Amniotic epithelial cell (primary cell): ENCODE measurements at places on chromosomes 1 and 21.

DNA sequence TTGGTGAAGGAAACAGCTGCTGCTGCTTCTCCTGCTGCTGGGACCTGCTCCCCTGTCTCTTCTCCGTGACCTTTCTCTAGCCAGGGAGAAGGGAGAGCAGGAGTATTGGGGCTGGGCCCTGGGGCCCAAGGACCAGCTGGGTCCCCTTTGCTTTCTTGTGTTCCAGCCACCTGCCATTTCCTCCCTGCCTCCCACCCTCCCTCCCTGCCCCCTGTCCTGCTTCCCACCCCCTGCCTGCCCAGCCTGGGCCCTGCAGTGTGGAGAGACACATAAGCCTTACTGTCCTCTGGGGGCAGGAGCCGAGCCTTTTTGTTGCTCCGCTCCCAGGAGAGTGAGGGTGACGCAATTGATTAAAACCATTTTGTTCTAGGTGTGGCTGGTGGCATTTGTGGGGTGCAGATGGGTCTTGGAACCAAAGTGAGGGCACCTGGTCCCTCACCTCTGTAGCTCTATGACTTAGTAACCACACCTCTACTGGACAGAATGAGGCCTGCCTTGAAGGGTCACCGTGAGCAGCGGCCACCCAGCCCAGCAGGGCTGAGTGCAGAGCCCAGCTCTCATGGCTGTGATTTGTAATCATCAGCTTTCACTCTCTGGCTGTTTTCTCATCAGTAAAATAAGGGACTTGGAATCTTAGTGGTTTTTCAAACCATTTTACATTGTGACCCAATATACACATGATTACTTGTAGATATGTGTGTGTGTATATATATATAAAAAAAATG, 13.9 kb upstream of the TMEM222 start:
- no peak for DNase-seq

GRCh38 chr1:119550381-119550780, 43.4 kb downstream of the HSD3B1 start:
- no peak for DNase-seq

- DNase-seq, result no peak
Observed at GRCh38 chr1:73637264-73637663, 560.7 kb downstream of the LRRIQ3 start.

DNA sequence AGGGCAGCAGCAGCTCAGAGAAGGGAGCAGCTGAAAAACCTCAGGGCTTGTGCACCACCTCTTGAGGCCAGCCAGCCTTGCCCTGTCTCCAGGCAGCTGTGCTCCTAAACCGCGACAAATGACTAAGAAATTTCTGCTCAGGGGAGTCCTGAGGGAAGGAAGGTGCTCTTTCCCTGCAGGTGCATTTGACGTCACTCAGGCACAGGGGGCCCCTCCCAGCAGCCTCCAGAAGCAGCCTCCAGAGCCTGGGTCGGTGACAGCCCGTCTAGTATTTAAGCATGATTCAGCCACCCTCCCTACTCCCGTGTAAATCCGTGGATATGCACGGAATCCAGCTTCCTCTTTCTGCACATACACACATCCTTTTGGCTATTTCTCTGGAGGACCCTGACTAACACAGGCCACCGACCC, 560.5 kb downstream of the KIF26B start:
- DNase-seq, result peak; percentile 42

GRCh38 chr21:29473808-29474207, 175.1 kb downstream of the BACH1 start:
- no peak for DNase-seq

DNA sequence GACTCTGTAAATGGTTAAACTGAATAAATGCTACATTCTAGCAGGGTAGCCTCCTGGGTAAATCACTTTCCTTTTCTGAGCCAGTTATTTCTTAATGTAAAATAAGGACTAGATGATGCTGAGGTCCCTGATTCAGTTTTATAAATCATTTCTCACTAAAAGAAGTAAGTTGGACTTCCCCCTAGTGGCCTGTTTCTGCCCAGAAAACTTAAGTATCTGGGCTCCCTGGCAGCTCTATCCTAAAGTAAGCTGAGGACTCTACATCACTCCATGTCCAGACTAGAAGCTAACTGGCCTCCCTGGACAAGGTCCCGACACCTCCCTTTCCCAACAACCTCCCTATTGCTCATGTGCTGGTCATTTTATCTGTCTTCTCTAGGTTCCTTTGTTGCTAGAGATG, 3.0 kb downstream of the GPN2 start:
- DNase-seq, result peak; percentile 54

DNA sequence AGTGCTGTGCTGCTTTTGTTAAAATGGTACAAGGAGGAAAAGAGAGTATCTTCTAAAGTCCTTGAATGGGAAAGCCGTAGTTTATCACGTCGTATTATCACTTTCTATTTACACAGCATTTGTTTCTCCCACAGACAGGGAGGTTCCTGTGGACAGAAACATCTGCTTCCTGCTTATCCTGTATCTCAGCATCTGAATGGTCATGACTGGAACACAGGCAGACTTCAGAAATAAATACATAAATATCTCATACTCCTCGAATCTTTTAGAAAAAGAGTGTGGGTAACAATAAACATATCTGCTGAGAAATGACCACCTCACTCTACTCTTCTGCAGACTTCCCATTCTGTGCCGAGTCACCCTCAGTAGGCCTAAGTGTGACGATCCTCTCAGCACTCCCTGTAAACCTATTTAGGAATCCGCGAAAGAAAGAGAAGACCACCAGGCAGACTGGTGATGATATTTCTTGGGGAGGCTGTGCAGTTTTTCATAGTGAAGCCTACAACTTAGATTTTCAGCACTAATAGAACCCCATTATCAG, 393.5 kb downstream of the SMYD3 start:
- peak; percentile 48 for DNase-seq

DNA sequence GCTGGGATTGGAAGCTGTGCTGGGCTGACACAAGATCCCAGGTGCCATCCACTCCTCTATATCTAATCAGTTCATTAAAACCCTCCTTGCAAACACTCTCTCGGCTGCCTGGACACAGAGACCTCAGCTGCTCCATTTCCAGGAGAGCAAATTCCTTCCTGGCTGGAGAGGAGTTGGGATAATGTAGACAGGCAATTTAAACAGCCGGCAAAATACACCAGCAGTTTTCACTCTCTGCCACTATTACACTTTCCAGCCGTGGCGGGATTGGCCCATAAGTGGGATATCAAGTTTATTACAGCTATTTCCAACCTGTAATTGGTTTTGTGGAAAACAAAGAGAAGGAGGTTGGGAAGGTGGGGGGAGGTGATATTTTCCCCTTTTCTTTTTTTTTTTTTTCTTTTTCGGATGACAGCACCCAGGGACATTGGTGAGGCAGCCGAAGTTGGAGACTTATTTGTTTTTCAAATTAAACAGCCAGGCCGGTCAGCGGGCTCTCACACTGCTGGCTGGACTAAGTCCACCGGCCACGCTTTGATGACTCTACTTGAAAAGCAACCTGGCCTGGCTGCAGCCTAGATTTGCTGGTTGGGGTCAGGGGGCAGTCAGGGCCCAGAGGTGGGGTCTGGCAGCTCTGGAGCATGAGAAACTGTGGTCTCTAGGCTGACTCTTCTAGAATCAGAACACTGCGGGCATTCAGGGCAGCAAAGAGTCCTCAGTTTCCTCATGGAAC, 177.4 kb downstream of the IGSF21 start:
- no peak for DNase-seq

- DNase-seq, result peak; percentile 13
Observed at GRCh38 chr1:16067127-16067768, 6.2 kb downstream of the FAM131C start.

DNA sequence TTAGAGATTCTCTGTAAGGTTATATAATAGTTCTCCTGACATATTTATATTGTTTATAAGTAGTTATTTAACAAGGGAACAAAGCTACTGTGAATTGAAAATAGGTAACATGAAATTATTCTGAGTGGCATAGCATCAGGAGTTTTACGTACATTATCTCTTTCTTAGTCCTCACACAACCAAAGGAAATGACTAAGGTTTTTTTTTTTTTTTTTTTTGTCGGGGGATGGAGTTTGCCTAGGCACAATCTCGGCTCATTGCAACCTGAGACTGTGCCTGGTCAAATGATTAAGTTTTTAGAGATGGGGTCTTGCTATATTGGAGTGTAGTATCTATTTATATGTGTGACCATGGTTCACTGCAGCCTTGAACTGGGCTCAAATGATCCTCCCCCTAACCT, 24.9 kb downstream of the TMED5 start:
- no peak for DNase-seq

GRCh38 chr1:35708441-35708921, 10.2 kb downstream of the C1orf216 start:
- DNase-seq, result peak; percentile 6

DNA sequence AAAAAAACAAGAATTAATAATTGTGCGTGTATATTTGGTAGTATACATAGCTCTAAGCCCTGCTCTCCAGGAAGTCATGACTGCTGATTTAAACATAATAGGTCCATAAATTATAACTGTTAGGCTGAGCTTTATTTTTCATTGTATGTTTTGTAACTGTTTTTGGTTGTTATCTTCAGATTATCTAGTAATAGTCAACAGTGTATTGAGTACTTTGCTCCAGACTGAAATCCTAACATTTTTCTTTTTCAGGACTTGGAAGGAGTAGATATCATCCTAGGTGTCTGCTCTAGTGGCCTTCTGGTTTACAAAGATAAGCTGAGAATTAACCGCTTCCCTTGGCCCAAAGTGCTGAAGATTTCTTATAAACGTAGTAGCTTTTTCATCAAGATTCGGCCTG, 90.9 kb downstream of the TMEM200B start:
- no peak for DNase-seq
